H4 (cell line): ENCODE measurements at places on chromosomes 5 and 9. TPM values are rescaled to one million over a fixed set of nuclear protein-coding genes. Genes with fewer than 3 reads are reported as not detected.

Gene SAXO1
- total RNA-seq: under 0.01 TPM in 1 of 2 replicates, not detected in the other

Gene SET
- total RNA-seq: 568 and 655 TPM in 2 replicates

Gene IPO11
- 20.0 and 24.7 TPM in 2 replicates for total RNA-seq

Gene NPR3
- 0.10 and 0.27 TPM in 2 replicates for total RNA-seq

Gene SLC6A19
- total RNA-seq: not detected in 2 replicates

DNA sequence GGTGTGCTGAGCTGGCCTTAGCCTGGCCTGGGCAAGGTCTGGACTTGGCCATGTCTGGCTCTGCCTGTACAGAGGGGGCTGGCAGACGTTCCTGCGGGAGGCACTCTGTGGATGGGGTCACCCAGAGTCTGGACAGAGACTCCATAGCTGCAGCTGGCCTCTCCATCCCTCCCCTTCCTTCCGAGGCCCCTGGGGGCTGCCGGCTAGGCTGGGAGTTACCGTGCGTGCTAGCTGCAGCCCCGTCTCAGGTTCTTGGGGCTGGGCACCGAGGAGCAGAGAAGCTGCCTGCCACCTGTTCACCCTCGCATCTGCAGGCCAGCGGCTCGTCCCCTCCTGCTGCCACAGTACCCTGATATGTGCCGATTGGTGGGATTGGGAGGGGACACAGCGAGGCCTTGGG, 63.4 kb downstream of the RXRA start:
- no peak for DNase-seq

DNA sequence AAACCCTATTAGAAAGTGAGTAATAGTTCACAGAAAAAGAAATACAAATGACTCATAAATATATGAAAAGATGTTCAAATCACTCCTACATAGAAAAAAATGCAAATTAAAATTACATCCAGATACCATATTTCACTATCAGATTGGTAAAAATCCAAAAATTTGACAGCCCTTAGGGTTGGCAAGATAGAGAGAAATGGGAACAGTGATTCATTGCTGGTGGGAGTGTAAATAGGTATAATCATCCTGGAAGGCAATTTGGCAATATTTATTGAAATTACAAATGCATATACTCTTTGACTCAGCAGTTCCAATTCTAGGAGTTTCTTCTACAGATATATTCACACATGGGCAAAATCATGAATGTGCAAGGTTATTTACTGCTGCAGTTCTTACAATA, 273.5 kb downstream of the NR2F1-AS1 start:
- no peak for DNase-seq

- DNase-seq: no peak
Measured at GRCh38 chr5:149775785-149776184, 45.7 kb downstream of the PPARGC1B start.

DNA sequence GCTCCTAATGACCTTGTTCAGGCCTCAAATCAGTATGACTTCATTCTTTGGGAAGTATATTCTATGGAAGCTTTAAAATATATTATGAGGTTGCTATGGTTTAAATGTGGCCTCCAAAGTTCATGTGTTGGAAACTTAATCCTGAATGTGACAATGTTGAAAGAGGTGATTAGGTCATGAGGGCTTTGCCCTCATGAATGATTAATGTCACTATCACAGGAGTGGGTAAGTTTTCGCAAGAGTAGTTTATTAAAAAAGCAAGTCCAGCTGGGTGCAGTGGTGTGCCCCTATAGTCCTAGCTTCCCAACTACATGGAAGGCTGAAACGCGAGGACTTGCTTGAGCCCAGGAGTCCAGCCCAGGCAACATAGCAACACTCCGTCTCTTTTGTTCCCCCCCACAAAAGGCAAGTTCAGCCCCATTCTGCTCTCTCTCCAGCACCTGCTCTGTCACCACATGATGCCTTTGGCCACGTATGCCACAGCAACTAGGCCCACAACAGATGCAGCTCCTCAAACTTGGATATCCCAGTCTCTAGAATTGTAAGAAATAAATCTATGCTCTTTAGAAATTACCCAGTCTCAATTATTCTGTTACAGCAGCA, 105.3 kb downstream of the SIL1 start:
- no peak for DNase-seq

DNA sequence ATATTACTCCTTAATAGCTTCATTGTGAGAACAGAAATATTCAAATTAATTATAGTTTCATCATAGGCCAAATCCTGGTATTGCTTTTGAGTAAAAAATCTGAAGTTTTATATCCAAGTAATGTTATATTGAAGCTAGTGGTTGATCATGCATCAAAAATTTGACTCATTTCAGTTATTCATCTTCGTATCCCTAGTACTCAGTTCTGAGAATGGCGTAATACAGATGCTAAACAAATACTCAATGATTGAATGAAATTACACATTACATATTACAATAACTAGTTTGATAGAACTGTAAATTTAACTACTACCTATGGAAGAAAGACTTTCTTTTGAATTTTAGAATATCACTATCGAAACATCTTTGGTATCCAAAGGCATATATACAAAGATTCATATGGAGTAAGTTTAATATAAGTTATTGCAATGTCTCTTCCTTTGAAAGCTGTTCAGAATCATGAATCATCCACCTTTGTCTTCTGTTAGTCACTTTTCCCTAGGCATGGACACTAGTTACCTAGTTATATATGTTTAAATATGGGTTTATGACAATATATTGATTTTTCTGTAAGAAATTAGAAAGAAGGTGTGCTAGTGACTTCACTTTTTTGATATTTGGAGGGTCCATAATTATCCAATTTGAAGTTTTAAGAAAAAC, 5.0 kb upstream of the ZNF462 start:
- no peak for DNase-seq

- no peak for DNase-seq
Measured at GRCh38 chr9:72995131-72996024, 42.5 kb upstream of the ALDH1A1 start.

- no peak for DNase-seq
Measured at GRCh38 chr5:69136293-69136692, 30.7 kb upstream of the CCNB1 start.

GRCh38 chr5:146560205-146560812, 44.3 kb upstream of the GPR151 start:
- DNase-seq: peak; percentile 11

DNA sequence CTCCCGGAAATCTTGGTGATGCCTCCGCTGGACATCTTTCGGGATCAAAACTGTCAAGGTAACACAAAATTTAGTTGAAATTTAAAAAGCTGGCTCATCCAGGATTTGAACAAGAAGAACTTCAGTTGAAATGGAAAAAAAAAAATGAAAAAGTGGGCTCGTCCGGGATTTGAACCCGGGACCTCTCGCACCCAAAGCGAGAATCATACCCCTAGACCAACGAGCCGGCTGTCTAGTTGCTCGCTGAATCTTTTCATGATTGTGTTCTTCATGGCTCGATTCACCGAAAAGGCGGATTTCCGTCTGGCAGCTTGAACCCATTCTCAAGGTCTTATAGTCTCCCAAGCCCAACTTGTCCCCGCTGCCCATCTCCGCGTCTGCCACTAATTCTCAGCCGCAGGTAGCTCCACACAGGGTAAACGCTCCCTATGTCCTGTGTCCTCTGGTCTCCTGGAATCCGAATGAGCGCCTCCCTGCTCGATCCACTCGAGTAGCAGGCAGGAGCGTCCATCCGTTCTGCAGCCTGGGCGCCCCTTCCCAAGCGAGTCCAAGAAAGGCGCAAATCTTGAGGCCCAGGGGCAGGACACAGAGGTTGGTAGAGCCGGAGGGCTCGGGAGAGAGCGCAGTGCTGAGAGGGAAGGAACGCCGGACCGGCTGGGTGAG, 16.2 kb downstream of the TRIM7 start:
- DNase-seq: peak; percentile 85

DNA sequence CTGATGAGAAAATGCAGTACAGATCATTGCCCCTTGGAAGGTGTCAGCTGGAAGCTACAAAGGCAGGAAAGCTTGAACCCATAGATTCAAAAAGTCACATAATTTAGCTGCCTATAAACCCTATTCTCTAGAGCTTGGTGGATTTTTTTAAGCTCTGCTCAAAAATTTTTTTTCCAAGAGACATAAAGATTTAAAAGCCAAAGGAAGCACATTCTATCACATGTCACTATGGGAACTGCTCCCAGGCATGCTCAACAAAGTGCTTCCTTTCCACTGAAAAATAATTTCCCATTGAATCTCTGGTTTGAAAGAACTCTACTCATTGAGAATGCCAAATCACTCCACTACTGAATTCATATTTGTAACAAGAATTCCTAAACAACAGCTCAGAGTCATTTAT, 419.8 kb downstream of the CETN3 start:
- DNase-seq: no peak

DNA sequence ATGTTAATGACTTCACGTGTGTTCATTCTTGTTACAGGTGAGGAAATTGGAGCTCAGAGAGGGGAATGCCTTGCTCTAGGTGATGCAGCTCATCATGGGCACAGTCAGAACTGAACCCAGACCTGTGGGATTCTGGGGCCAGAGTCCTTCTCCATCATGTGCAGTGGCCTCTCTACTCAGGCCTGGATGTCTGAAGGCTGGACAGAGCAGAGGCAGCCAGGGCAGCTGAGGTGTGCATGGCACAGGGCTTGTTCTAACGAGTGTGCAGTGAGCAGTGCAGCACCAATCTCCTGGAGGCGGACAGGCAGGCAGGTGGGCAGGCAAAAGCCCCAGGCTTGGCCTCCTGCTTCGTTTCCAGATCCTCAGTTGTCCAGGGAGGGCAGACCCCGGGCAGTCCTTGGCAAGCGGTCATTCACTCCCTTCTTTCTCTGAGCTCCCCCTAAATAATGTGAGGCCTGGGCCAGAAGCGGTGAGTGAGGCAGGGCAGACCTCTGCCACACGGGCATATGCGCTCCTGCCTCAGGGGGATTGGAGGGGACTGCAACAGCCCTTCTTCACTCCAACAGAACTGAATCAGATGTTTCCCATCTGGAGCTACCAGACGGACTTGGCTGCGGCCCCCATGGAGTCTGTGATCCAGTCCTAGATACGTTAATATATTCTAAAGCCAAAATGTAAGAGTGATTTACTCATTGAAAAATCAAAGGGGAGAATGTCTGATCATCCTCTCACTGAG, 68.7 kb upstream of the FSTL4 start:
- DNase-seq: no peak

- DNase-seq: no peak
Measured at GRCh38 chr5:93741136-93741811, at the start of gene POU5F2. Gene POU5F2 (minus strand): TSS chr5:93741600. CDS start chr5:93741563, 37 bp downstream.
